ENCODE measurements at places on chromosomes 4 and X.

DNA sequence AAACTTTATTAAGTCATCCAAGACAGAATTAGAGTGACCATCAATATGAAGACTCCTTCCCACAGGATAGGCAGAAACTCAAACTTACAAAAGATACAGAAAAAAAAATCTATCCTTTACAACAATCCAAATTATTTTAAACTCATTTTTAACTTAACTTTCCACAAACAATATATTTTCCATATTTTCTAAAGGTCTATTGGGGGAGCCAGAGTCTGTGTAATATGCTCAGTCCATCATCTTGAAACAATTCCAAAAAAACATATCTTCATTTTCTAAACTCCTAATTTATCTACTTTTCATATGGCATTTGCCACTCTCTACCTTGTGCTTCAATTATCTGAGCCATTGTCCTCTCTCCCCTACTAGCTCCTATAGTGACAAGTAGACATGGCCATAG, 378.1 kb downstream of the PDGFC start:
- no peak for DNase-seq

- no peak for DNase-seq
Measured at GRCh38 chr4:189494407-189494806, 446.3 kb upstream of the FRG1 start.

DNA sequence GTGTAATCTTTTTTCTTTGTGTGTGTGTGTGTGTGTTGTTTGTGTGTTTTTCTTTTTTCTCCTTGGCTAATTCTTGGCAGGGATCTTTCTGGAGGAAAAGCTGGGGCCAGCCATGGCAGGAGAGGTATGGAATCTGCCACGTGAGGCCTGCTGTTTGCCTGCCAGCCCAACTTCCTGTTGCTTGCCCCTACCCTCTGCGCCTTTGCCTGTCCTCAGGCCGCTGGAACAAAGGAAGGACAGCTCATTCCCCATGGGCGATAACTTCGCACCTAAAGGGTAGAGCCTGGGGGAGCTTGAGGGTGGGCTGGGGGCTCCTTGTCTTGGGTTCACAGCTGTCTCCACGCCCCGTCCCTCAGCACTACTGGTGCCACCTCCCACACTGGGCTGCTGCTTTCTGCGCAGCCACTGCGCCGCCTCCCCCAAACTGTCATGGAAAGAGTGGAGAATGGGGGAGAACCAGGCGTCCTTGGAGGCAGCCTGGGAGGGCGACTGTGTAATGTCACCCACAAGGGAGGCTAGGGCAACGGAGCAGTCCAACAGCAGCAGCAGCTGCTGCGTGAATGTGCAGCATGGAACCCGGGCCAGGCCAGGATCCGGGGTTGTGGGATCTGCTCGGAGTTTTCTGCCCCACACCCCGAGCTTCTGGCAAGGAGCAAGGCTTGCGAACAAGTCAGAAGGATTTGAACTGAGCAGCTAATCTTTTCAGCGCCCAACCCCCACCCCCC, 12.3 kb upstream of the YIPF7 start:
- no peak for DNase-seq

- peak; percentile 31 for DNase-seq
Measured at GRCh38 chr4:2441393-2442174, 22.8 kb downstream of the CFAP99 start.

DNA sequence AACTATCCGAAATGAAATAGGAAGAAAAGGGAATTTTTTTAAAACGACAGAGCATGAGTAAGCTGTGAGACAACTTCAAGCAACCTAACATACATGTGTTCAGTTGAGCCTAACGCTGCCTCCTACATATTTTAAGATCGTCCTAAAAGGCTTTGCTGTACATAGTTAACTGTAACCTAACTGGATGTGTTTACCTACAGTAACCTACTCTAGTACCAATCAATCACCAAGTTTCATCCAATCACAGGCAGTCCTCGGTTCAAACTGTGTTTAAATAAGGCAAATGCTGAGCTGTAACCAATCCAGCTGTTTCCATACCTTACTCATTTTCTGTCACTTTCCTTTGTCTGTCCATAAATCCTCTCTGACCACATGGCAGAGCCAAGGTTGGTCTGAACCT, 17.1 kb downstream of the RCHY1 start:
- no peak for DNase-seq

DNA sequence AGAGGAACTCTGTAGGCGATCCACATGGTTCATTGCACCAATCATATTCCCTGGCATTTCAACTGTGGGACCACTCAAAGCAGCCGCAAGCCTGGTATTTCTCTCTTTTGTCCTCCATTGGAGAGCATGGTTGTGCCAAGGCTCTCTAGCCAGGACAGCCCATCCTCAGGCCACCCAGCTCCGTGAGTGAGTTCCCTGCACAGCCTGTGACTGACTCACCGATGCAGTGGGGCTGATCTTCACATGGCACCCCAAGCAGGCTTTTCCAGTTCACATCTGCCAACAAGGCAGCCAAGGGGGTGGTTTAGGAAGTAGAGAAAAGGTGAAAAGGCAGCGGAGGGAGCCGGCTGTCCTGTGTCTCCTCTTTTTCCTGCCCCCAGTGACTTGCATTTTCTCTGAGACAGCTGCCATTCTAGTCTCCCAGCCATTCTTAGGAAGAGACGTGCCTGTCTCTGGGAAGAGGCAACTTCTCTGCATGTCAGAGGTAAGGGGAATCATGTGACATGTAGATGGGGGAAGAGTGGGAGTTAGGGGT, 69.2 kb downstream of the MID1IP1 start:
- no peak for DNase-seq

DNA sequence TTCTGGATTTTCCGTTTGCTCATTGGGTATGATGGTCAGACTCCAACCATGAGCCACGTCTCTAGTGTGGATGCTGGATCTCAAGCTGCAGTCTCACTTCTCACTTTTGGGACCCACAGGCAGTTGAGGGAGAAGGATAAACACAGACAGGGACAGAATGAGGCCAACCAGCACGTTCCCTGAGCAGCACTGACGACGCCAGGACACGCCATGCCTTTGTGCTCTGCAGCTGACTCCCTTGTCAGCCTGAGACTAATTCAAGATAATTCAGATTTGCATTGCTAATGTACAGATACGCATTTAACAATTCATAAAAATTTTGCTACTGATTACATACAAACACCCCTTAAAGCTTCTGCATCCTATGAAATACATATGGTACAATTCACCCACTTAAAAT, 106.5 kb downstream of the FAM193A start:
- no peak for DNase-seq
